Hepatocyte (in vitro differentiated cells): ENCODE measurements at places on chromosomes 4 and X. TPM values are rescaled to one million over a fixed set of nuclear protein-coding genes. Genes with fewer than 3 reads are reported as not detected.

DNA sequence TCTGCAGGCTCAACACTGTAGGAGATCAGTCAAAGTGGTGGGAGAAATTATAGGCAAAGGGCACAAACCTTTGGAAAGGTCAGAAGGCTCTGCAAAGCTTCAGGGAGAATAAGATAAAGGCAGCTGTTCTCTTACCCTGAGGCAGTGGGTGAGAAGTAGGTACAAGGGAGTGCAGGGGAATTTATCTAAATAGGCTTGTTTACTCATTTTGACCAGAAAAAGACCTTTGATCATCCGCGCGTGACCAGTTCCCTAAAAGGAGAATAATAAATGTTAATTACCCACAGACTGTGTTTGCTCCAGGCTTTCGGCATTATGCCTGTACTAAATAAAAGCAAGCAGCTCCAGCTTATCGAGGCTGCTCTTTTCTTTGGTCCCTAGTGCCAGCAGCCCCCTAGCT, 9.3 kb downstream of the FGFBP2 start:
- no peaks in the 10 kb centered on the region for H3K4me1 ChIP-seq
- H3K27ac ChIP-seq: no peak overlapping the region
- H3K27me3 ChIP-seq: no peaks in the 10 kb centered on the region

Gene SPATA4
- not detected in 2 replicates for total RNA-seq

- no peak overlapping the region for H3K4me3 ChIP-seq
- no peaks in the 10 kb centered on the region for H3K4me1 ChIP-seq
- DNase-seq: no peak
- no peaks in the 10 kb centered on the region for H3K27me3 ChIP-seq
- H3K36me3 ChIP-seq: no peaks in the 10 kb centered on the region
- no peak overlapping the region for H3K27ac ChIP-seq
Measured at GRCh38 chrX:10242026-10242425, 85.3 kb downstream of the CLCN4 start.

GRCh38 chrX:29496636-29497180, 718.7 kb upstream of the MAGEB2 start:
- no peak overlapping the region for H3K4me3 ChIP-seq
- H3K4me1 ChIP-seq: no peaks in the 10 kb centered on the region
- no peaks in the 10 kb centered on the region for H3K27me3 ChIP-seq
- no peak overlapping the region for H3K27ac ChIP-seq
- H3K36me3 ChIP-seq: no peaks in the 10 kb centered on the region

GRCh38 chr4:101977076-101977475, 186.5 kb downstream of the BANK1 start:
- peak; percentile 70 for DNase-seq
- H3K4me1 ChIP-seq: no peaks in the 10 kb centered on the region
- no peak overlapping the region for H3K4me3 ChIP-seq
- no peaks in the 10 kb centered on the region for H3K27me3 ChIP-seq
- H3K36me3 ChIP-seq: no peaks in the 10 kb centered on the region
- no peak overlapping the region for H3K27ac ChIP-seq
